ENCODE measurements at places on chromosomes 3 and 15.
A peak's percentile ranks its signal among the peaks of the same experiment; 100 is the strongest.

DNA sequence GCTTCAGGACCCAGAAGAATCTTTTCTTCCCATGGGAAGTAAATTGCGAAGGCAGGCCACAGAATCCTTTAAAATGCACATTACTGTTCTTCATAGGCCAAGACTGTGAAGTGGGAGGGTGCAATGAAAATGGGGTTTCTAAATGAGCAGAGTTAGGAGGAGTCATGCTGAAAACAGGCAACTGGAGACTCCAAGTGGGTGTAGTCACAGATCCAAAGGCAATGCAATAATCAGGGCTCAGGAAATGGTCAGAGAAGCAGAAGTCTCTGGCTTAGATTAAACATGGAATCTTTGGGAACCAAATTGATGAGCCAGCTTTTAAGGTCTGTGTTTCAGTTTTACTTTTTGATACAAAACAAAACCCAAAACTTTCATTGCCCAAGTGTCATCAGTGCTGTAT, 37.6 kb downstream of the HHLA2 start:
- no peak for DNase-seq

- DNase-seq, result no peak
These were observed 80.3 kb downstream of the BDH1 start for GRCh38 chr3:197475514-197475913.

DNA sequence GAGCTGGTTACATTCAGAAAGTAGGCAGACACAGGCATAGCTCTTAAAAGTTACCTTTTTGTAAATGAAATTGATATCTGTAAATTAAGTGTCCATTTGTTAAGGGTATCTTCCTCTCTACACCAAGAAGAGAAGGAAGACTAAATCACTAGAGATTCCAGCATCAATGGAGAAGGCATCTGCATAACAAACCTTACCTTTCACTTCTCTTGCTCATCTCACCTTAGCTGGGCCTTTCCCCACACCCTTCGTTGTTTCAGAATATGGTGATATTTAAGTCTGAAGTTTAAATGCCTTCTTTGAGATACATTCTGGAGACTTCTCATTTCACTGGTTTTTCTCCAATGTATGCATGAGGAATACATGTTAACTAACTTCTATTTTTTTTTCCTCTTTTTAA, 54.5 kb upstream of the TGFBR2 start:
- no peak for DNase-seq

- peak; percentile 7 for DNase-seq
These were observed 47.2 kb downstream of the SLC12A8 start for GRCh38 chr3:125165189-125165947.

GRCh38 chr3:116824208-116824607, 114.6 kb downstream of the TUSC7 start:
- DNase-seq, result no peak

DNA sequence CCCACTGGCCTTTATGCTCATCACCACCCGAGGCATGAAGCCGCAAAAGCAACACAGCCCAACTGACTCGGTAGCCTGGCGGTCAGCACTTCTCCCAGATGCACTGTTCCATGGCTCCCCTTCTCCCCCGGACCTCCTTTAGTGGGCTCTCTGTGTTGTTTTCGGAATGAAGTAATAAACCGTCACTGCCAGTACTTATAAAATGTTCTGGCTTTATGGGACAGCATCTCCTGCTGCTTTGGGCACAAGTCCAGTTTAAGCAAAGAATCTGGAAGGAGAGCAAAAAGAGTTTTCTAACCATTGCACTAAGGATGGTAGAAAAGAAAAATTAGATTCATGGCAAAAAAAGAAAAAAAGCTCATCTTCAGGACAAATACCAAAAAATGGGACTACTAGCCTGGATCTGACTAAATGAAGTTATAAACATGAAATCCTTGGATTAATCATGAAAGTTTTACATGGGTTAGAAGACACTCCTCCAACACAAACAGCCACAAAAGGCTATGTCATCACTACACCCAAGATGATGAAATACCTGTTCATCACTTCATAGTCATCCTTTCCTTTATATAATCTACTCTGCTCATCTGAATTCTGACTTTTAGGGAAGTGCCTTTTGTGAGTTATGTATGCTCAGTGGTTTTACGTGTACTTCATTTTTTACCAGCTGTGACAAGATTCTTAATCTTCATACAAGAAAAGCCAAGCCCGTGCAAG, 89.5 kb upstream of the UBE2E2 start:
- DNase-seq, result no peak

GRCh38 chr3:66469220-66469640, 31.6 kb downstream of the LRIG1 start:
- DNase-seq, result no peak

- no peak for DNase-seq
These were observed 22.0 kb downstream of the MAP4 start for GRCh38 chr3:47994180-47994579.

- no peak for DNase-seq
These were observed 58.7 kb downstream of the FOXB1 start for GRCh38 chr15:60062826-60063225.

DNA sequence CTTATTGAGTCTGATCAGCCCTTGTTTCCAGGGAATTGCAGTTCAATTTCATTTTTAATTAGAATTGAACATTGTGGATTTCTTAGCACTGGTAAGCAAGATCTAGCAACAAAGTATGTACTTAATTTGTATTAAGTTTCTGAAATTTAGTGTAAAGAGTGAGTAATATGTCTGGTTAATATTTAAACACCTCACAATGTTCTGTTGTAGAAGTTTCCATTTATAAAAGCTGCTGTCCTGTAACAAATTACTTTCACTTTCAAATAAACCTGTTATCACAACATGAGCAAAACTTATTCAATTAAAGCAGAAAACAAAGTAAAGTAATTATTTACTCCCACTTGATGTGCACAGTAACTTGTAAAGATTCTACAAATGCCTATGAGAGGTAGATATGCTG, 448.5 kb downstream of the NAALADL2 start:
- peak; percentile 63 for DNase-seq

DNA sequence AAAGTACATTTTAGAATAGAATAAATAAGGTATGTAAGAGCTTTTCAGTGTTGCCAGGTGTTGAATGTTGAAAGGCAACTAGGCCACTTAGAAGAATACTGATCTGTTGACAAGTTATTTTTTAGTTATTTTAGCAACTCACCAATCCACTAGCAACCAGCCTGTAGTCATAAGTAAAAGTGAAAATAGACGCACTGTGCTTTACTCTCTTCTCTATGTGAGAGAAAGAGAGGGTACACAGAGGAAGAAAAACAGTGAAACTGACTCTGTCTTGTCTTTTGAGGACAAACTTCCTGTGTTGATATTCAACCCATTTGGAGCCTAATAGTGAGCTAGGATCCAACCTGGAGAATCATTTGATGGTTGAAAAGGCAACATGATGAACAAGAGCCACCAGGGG, 327.1 kb upstream of the GOLIM4 start:
- no peak for DNase-seq

DNA sequence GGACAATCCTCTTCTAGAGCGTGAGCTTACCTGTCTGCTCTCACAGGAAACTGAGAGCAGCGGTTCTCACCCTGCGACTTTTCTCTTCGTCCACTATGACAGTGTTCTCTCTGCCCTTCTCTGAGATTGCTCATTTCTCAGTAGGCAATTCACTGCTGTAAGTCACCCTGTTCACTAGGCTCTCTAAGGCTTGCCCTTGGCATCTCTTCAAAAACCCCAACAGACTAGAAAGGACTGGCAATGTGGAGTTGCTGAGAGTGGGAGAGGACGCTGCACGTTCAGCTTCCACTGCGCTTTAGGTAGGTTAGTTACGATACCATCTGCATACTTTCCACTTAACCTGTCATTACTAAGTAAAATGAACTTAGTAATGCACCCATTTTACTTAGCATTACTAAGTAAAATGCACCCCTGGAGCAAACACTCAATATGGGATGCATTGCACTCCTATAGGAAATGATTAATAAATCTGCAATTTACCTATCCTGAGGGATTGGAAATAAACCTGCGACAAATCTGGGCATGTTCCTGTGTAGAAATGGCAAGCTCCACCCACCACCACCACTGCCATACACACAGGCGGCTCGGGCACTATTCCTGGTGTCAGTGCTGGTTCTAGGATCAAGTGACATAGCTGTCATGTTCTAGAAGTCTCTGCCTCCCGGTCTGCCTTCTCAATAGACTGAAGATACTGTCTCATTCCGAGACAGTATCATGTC, 21.4 kb downstream of the XPC start:
- no peak for DNase-seq

DNA sequence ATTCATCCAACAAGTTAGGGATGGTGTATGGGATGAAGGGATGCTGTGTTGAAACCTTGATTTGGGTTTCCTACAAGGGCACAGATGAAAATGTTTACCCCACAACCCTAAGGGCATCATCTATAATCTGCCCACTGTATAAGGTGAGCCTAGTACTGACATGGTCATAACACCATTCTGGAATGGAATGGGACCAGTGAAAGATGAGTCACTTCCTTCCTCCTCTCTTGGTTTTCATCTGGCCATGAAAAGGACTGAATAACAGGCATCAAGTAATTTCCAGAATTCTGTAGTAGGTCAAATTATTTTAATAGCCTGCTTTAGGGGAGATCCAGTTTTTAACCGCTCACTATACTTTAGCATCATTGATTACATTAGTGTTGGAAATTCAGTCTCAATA, 538.6 kb downstream of the NR2F2 start:
- DNase-seq, result no peak

- DNase-seq, result no peak
These were observed 463.1 kb downstream of the FHIT start for GRCh38 chr3:60788185-60788584.

DNA sequence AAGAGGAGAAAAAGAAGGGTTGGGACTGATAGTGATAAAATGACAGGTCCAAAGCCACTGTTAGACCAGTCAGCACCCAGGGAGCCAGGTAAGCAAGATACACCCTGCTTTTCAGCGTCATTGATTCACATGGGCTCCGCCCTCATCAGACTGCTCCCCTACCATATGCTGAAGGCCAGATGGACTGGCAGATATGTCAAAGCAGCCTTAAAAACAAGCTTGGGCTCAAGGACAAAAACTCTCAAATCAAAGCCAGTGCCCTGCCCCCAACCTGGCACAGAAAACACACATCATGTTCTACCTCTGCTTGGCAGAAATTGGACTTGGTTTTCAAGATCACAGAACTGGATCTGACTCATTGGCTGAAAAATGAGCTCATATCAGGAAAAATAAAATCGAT, 33.4 kb downstream of the SH3BP5 start:
- DNase-seq, result no peak

DNA sequence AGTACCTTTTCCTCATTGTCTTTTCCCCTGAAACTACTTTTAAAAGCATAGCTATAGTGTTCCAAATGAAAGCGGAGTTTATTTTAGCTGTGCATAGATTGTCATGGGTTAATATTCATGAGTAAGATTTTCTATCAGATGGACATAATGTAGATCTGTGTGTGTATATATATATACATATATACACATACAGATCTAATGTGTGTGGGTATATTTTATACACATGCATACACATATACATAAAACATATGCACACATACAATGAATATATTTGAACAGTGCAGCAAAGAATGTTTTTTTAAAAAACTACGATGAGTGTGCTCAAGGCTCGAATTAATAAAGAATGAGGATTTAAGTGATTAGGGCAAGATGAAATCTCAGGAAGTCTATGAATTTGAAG, 328.3 kb upstream of the IL12A start:
- no peak for DNase-seq

DNA sequence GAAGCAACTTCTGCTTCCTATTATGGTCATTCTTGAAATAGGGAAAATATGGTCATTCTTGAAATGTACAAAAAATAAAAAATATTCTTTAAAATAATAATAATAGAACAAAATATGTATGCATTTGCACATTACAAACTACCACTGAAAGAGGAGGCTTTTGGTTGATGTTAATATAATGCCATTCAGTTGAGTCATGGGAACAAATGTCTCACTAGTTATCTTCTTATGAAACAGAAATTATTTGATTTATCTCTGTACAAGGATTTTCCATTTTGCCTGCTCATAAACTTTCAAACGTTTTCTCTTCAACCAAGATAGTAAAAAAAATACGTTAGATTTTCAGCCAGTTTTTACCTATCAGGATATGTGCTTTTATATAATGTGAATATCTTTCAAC, 1662.7 kb downstream of the OTOL1 start:
- no peak for DNase-seq

DNA sequence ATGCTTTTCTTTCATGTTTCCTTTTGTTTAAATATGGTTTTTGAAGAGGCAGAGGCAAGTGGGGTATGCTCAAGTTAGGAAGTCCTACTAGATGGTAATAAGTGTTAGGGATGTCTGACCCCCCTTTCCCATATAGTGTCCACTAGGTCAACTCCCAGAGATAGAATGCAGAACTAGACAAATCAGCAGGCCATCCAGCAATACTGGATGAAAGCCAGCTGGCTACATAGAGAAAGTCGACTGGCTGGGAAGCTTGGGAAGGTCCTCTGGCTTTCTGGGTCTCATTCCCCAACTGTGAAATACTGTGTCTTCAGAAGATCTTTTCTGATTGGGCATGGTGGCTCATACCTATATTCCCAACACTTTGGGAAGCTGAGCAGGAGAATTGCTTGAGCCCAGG, 113.8 kb downstream of the SNRK start:
- no peak for DNase-seq

- DNase-seq, result no peak
These were observed 88.6 kb upstream of the CACNA2D3 start for GRCh38 chr3:54033761-54034160.

DNA sequence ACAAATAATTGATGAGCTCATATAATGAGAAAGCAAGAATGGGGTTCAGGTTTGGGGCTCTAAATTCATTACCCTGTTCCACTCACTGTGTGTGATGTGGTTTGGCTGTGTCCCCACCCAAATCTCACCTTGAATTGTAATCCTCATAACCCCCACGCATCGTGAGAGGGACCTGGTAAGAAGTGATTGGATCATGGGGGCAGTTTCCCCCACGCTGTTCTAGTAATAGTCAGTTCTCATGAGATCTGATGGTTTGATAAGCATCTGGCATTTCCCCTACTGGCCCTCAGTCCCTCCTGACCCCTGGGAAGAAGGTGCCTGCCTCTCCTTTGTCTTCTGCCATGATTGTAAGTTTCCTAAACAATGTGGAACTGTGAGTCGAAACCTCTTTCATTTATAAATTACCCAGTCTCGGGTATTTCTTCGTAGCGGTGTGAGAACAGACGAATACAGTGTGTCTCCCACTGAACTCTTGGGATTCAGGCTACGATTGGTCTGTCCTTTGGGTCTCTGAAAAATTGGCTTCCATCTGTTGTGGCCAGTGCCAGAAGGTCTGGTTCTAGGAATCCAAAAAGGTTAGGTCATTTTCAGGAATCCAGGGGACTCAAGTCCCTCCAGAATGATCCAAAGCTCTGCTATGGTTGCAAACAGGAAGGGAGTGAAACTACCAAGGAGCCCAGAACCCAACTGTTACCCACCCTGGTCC, 87.7 kb downstream of the XXYLT1 start:
- no peak for DNase-seq

GRCh38 chr3:36259580-36259979, 120.7 kb upstream of the STAC start:
- DNase-seq, result no peak

- peak; percentile 72 for DNase-seq
These were observed 9.3 kb downstream of the VEPH1 start for GRCh38 chr3:157493627-157494550.

GRCh38 chr15:41881550-41881919, 12.3 kb downstream of the SPTBN5 start:
- DNase-seq, result peak; percentile 33
